ENCODE measurements at places on chromosomes 4 and X.
A peak's percentile ranks its signal among the peaks of the same experiment; 100 is the strongest.

GRCh38 chr4:4524364-4524763, 17.5 kb downstream of the STX18 start:
- DNase-seq: no peak

- no peak for DNase-seq
Observed at GRCh38 chr4:184762100-184762499, 28.2 kb upstream of the CENPU start.

- peak; percentile 1 for DNase-seq
Observed at GRCh38 chrX:141936080-141936479, 32.4 kb downstream of the MAGEC1 start.

DNA sequence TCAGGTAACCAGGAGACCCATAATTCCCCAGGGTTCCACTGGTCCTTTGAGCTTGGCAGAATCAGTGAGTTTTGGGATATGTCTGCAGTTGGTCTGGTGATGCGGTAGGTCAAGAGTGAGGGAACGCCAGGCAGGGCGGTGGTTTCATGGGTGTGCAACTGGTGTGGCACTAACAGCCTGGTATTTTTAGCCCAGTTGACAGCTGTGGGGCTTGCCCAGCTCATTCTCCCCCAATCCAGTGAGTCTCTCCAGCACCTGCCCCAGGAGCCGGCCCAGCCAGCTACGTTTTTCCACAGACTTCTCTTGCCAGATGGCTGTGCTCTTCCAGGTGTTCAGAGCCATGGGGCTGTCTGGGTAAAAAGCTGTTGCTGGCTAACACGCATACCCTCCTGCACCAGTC, 1019.9 kb downstream of the CCSER1 start:
- DNase-seq: no peak

DNA sequence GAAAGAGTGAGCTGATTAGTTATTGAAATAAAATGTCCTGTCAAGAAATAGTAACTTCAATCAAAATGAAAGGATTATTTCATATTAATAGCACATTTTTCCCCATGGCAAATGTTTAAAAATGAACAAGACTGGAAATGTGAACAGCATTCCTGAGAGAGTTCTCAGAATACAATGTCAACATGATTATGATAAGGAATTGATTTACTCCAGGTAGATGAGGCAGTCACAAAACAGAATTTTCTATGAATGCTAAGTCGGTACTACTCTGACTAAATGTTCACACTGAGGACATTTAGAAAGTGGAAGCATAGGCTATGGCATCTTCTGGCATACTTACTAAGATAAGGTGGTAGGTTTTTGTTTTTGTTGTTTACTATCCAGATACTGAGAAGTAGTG, 19.4 kb upstream of the GRSF1 start:
- DNase-seq: no peak

DNA sequence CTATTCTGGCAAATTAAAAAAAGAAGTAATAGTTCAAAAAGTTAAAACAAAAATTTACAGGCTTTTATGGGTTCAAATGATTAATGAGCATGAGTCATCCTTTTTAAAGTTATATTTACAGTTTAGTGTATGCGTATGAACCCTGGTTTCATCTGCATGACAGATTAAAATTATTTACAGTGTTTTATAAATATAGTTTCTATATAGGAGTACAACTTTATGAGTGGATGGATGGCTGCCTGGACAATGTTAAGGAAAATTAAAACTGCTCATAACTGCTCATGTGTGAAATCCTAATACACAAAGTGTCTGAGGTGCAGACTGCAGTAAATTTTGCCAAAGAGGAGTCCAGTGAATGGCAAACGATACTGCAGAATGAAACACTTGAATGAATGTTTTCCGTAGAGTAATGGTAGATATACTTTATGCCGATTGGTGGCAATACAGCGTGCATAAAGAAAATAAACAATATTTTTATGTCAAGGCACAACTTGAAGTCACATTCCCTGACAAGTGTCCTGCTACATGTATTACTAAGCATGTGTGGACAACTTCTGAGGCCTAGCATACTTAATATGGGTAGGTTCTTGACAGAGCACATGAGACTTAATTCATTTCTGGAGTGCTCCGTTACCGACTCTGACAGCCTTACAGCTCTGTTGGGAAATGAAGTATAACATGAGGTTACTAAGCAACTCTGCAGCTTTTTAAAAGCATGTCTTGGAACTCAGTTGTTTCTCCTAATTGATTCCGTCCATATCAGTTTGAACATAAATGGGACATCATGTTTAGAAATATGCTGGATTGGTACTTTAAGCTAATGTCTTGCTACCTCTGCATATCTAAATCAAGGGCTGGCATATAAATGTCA, 985.6 kb upstream of the PCDH7 start:
- DNase-seq: no peak

DNA sequence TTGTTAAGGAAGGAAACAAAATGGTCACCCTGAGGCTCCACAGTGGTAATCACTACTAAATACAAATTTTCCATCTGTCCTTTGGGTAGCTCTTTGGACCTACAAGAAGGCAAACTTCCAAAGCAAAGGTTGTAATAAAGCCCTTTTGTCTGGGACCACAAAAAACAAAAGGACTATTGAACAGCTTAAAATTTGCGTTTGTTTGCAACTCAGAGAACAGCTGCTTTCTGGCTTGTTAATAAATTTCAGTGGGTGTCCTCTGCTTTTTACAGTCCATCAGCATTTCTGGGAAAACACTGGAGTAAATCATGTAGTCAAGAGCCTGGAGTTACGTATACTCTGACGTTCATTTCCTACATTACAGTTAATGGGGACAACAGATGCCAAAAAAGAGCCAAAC, 439.7 kb upstream of the DIAPH2 start:
- DNase-seq: peak; percentile 25

DNA sequence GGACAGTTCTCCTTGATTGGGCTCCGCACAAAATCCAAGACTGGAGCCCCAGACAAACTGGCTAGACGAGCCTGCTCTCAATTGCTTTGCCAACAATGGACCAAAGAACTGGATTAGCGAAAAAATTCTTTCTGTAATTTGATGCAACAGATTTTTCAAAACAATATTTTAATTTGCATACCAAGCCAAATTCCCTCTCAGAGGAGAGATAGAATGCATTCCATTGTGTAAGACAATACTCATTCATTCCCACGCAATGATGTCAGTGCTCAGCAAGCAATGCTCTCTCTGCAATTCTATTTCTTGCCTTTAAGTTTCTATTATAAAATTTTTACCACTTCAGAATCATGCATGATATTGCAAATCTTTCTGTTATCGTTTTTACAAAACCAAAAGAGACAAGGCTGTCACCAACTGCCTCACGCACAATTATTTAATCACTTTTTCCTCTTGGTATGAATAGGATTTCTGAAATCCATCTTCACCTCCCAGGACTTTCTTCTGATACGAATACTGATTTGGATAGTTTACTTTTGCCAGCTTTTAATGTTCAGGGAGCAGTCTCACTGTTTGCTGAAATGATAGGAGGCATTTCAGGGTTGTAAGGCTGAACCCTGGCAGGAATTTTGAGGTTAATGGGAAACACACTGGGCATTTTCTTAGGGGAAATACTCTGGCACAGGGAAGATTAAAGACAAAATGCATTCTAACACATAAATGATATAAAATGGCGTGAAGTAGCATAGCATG, 46.1 kb upstream of the HCCS start:
- DNase-seq: no peak

DNA sequence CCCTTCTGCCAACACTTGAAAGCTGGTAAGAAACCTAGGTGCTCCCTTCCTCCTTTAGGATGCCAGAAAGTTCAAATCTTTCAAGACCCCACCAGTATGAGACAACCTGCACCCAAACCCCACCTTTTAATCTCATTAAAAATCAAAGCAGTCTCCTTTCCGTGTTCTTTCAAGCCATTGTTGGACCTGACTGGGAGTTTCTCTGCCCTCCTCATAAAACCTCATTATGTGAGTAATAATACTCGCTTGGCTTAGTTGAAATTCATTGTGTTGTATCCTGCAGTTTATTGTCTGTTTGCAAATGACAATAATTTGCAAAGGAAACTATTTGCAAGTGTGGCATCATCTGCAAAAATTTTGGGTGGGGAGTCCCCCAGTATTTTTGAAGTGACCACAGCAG, 133.2 kb upstream of the VEGFC start:
- no peak for DNase-seq

DNA sequence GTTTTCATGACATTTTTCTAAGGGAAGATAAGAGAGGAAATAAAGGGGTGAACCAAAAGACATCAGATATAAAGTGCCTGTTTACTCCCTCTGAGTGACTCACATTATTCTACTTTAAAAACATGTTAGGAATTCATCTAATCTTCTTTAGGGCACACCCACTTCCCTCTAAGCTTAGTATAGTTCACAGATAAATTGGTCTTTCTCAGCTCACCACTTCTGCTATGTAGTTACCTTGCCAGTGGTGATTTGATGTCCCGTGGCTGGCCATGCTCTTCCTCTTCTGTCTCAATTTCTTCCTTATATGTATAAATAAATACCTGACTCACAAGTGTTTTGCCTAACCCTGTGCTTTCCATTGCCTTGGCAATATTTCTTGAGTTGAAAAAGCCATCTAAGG, 96.8 kb downstream of the PDLIM5 start:
- no peak for DNase-seq

- no peak for DNase-seq
Observed at GRCh38 chr4:174578366-174578765, 56.1 kb upstream of the HPGD start.

GRCh38 chr4:182968917-182969650, 51.9 kb upstream of the DCTD start:
- DNase-seq: no peak

GRCh38 chrX:75883446-75883845, 98.4 kb upstream of the MAGEE2 start:
- no peak for DNase-seq

DNA sequence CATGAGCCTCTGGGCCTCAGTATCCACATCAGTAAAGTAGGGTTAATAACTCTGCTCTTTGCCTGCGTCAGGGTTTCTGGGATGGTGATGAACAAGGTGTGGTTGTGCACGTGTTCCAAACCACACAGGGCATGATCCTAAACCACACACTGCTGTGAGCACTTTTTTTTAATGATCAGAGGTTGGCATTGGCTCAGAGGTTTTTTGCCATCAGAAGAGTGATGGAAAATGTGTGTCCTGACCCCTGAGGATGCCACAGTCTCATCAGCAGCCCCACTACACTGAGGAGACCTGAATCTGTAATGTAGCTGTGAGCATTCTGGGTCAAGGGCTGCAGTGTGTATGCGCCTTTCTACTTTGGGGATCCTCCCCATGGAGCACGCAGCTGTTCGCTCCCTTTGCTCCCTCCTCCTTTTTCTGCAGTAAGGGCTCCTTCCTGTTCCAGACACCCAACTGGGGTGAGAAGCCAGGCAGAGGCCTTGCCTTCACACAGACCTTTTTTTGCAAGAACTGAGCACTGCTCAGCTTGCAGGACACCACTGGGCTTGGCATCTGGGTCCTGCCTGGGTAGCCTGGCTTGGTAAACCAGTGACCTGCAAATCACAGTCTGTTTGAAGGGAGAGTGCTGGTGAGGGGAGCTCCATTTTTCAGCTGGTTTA, 87.5 kb downstream of the MAMLD1 start:
- no peak for DNase-seq

DNA sequence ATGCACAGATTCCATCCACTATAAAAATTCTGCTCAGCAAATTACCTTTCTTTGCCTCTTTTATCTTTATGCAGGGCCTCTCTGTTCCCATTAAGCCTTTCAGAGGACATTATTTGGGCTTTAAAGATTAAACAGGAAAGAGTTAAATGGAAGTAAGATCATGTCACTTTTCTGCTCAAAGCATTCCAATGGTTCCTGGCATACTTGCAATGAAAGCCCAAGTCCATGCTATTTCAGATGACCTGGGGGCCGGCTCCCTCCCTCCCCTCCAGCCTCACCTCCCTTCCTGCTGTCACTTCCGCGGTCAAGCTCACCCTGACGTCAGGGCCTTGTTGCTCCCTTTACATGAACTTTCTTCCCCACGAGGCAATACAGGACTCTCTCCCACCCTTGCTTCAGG, 125.5 kb downstream of the C4orf51 start:
- no peak for DNase-seq

DNA sequence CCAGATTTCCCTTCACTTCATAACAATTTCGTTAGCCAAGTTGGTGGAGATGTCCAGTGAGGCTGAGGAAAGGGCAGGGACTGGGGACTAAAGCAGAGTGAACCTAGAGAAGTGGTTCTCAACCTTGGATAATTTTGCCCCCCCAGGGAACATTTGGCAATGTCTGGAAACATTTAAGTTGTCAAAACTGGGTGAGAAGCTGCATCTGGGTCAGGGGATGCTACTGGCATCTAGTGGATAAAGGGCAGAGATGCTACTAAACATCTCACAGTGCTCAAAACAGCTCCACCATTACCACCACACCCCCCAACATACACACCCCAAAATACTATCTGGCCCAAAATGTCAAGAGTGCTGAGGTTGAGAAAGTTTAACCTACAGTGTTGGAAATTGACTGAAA, 32.0 kb upstream of the FGF16 start:
- DNase-seq: no peak

- DNase-seq: no peak
Observed at GRCh38 chr4:2442175-2442993, 23.6 kb downstream of the CFAP99 start.

- no peak for DNase-seq
Observed at GRCh38 chr4:83783215-83783614, 247.3 kb downstream of the GPAT3 start.

DNA sequence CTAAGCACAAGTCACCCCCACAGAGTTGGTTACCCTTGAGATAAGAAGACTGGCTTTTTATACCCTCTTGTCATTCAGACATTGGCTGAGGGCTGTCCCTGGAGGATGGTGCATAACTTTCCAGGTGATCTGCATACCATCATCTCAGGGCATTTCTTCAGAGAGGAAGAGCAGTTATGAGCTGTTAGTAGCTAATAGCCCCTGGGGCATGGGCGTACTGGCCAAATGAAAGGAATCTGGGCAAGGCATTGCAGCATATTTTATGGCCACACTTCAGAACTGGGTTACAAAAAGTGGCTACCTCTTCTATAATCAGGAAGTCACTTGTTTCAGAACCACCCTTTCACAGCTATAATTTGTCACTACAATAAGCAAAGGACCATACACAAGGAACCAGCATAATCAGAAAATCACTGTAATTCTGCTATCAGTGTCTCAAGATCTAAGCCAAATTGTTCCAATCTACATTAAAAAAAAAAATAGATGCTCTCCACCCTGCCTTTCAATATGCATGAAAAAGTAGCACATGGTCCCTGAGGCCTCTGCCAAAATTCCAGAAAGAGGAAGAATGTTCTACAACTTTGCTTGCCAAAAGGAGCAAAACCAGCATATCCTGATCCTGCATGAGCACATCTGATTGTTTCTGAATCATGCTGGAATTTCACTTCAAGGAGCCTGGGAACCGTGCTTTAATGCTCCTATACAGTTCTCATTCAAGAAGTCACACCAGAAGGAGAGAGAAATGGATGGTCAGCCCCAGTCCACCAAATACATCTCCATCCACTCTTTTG, 92.0 kb downstream of the TMEM144 start:
- no peak for DNase-seq

GRCh38 chrX:22069586-22069985, 37.5 kb downstream of the PHEX start:
- DNase-seq: no peak

DNA sequence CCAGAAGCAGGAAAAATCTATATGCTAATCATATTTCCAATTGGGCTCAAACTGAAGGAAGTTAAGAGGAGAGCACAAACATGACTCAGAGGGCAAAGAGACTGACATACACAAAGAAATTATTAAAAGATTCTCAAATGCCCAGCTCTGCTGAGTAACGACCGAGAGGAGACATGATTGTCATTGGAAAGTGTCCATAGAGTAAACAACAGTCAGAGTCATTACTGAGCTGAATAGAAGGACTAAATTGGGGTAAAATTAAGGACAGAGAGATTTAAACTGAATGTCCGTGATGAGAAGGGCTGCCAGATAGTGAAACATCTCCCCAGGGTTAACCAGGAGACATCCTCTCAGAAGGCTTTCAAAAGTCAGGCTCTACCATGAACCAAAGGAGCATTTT, 111.2 kb upstream of the GALNT7 start:
- peak; percentile 60 for DNase-seq
